ENCODE measurements at places on chromosomes 11 and 22. TPM values are rescaled to one million over a fixed set of nuclear protein-coding genes. Genes with fewer than 3 reads are reported as not detected.

The OR8D1 gene
- not detected for total RNA-seq

The H19 gene
- 404 TPM for total RNA-seq

The PIWIL4 gene
- total RNA-seq = 1.2 TPM

The NPAS4 gene
- total RNA-seq = not detected

The CENPM gene
- total RNA-seq = 0.70 TPM

The RCOR2 gene
- total RNA-seq = 1.1 TPM

The RASGRP2 gene
- 21.0 TPM for total RNA-seq

The PRODH gene
- total RNA-seq = 23.7 TPM

The MRGPRF gene
- total RNA-seq = 1.4 TPM

The APLNR gene
- 8.1 TPM for total RNA-seq

DNA sequence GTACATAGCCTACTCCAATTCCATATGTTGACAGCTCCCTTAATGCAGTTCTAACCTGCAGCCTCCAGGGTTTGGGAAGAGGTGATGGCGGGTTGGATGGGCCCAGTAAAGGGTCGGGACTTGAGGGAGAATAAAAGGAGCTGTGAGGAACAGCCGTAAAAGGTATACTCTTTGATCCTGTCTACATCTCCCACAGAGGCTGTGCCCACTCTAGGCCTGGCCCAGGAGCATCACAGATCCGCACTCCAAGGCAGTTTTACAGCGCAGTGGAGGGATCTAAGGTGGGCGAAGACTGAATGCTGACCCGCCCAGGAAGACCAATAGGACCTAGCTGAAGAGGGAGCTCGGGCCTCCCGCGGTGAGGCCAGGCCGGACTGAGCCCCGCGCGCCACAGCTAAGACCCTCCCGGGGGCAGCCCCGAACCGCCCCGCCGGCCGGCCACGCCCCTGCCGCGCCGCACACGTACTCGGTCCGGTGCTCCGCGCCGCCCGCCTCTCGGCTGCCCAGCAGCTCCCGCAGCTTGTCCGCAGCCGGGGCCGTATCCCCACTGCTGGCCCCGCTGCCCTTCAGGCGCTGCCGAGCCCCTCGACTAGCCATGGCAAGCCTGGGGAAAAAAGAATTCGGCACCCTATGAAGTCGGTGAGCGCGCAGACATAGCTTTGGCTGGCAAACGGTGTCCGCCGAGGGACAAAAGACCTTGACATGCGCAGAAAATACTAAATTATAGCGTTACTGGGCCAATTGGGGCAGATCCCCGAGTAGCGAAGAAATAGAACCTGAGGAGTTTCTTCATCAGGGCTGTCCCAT, at the start of gene ALG9:
Gene ALG9, minus strand, starts transcription at position 696 of the 807 bp plus-strand sequence. Its CDS starts 99 bp downstream, at position 597.
- peak; percentile 90 for DNase-seq

GRCh38 chr11:128251140-128251539, 336.2 kb downstream of the ETS1 start:
- no peak for DNase-seq

DNA sequence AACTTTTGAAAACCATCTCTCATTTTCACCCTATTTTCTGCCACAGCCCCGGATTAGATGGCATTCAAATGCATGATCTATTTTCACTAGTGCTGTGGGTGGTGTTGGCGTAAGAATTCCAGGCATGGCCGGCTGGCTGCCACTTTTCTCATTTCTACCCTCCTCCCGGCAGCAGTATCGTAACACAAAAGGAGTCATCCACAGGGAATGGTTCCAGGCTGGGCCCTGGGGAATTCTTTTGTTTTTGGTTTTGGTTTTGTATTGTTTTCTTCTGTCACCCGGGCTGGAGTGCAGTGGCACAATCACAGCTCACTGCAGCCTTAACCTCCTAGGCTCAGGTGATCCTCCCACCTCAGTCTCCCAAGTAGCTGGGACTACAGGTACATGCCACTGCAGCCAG, 13.8 kb downstream of the JAML start:
- DNase-seq = no peak

DNA sequence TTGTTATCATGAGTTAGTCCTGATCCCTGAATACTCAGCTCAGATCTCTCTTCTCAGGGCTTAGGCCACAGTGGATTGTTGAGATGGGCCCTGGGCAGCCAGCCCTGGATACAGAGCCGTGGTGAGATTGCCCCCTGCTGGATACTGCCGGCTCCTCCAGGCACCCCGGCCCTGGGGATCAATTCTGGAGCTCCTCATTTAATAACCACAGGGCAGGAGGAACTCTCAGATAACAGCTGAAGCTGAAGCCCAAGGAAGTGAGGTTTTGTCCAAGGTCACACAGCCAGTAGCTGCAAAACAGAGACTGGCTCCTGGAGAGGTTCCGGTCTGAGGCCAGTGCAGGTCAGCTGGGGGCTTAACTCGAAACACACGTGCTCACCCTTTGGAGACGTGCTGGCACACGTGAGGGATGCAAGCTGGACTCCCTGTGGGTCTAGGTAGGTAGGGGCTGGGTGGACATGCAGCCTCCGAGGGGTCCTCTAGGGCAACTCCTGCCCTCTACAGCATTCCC, 16.0 kb downstream of the USH1C start:
- peak; percentile 47 for DNase-seq

DNA sequence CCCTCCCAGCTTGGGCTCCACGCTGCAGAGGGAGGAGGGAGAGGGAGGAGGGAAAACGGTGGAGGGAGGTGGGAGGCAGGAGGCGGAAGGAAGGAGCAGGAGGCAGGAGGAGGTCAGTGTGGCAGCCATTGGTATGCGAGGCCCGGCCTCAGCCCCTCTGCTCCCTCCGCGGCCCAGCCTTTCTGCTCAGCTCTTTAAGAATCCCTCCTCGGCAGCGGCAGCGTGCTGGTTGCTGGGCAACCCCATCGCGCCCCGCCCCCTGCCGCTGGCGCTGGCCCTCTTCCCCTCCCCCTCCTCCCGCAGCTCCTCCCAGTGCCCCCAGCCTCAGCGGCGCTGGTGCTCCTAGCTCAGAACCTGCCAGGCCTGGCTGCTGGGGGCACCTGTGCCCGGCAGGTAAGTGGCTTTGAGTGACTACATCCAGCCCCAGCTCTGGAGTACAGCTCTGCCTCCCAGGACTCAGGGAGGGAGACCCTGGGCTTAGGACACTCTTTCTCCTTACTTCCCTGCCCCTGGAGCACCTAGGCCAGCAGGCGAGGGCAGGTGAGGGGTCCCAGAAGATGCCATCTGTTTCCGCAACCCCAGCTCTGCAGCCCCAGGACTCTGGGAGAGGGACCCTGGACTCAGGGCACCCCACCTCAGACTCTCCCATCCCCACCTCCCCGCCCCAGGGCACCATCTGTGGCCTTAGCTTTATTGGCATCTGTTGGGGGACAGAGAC, 7.2 kb upstream of the FLRT1 start:
- DNase-seq = no peak

DNA sequence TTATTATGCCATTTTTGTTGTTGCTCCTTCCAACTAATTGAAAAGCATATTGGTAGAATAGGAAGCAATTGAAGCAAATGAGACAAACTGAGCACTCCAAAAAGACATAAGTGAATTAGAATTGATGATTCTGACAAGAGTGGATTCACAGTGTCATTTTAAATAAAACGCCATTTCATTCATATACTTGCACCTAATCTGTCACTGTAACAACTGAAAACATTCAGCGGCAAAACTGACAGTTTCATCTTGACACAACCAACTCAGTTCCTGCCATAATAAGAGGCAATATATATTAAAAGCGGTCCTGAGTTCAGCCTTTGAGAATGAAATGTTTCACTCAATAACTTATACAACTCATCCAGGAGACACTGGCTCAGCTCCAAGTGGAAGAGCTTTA, 306.8 kb downstream of the CNTN5 start:
- no peak for DNase-seq

- DNase-seq = no peak
Measured at GRCh38 chr11:63866211-63866610, 27.3 kb downstream of the MARK2 start.

GRCh38 chr11:65817312-65817834, 16.4 kb upstream of the SNX32 start:
- DNase-seq = no peak

- no peak for DNase-seq
Measured at GRCh38 chr11:33864479-33864878, 27.4 kb downstream of the LMO2 start.

All from heart right ventricle (tissue), 16 donors.